ENCODE measurements at places on chromosomes 2 and 18.

GRCh38 chr2:189150033-189150432 is 29.5 kb downstream of the COL5A2 start:
- no peak for DNase-seq

- DNase-seq = no peak
Observed at GRCh38 chr2:172772633-172773032, 37.0 kb downstream of the RAPGEF4 start.

- no peak for DNase-seq
Observed at GRCh38 chr2:3667151-3667631, 9.2 kb downstream of the ALLC start.

DNA sequence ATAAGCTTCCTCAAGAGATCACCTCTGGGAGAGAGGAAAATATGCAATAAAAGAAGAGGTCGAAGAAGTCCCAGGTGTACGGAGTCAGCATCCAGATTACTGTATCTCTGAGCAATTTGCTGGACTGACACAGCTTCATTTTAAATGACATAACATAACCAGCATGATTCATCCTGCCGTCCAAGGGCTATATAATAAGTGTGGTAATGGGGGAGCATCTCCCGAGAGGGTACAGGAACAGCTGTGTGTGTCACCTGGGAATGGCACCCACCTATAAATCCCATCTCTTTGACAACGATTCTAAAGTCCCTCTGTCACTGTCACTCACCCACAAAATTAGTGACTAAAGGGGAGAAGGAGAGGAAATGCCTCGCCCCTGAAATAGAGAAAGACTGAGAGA is 19.3 kb upstream of the FZD7 start:
- DNase-seq = no peak

DNA sequence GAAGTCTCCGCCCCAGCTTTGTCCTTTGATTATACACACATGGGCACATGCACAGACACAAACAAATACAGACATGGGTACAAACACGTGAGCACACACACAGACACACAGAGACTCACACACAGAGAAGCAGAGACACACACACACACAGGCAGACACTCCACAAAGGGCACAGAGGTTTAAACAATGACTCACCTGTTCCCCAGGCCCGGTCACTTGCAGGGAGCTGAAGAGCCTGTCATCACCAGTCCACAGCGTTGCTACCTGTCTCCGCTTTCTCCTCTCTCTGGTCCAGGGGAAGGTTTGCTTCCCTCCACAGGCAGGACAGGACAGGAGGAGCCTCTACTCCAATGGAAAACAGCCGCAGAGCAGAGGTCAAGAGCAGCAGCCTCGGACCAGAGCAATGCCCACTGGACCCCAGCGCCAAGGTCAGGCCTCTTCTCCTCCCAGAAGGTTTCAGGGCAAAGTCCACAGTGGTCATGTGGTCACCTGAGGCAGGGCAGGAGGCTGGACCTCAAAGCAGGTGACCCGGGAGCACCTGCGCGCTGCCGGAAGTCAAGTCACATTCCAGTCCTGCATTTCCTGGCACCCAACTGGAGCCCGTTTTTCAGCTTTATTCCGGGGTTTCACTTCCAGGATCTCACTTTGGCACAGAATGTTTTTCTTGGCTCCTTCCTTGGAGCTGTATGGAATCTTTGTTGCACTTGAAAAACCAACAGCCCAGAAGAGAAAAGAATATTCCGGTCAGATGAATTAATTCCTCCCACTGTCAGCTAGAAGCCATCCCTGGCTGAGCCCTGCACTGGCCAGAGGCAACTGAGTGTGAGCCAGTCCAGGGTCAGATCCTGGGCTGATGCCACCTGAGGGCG is at the start of gene RAB17:
TSS of gene RAB17 (minus strand) at position 463 of the 869 bp plus-strand sequence. CDS start 4,580 bp downstream, outside the sequence.
- peak; percentile 40 for DNase-seq

DNA sequence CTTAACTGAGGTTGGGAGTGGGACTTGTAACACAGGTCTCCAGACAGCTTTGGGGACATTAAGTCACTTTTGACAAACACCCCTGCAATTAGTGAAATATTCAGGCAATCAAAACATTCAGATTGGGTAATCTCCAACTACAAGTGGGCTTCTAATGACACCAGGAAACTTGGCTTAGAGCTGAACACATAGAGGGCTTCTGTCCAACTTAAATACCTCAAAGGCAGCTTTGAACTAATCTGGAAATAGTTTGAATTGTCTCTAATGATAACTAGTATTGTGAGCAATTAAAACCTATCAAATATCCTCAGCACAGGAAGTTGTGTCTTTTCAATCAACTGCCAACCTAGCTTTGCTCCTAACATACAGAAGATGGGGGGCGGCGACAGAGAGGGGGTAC is 5.1 kb upstream of the ASPRV1 start:
- no peak for DNase-seq

GRCh38 chr2:73708527-73708926 is 28.6 kb downstream of the TPRKB start:
- DNase-seq = no peak

DNA sequence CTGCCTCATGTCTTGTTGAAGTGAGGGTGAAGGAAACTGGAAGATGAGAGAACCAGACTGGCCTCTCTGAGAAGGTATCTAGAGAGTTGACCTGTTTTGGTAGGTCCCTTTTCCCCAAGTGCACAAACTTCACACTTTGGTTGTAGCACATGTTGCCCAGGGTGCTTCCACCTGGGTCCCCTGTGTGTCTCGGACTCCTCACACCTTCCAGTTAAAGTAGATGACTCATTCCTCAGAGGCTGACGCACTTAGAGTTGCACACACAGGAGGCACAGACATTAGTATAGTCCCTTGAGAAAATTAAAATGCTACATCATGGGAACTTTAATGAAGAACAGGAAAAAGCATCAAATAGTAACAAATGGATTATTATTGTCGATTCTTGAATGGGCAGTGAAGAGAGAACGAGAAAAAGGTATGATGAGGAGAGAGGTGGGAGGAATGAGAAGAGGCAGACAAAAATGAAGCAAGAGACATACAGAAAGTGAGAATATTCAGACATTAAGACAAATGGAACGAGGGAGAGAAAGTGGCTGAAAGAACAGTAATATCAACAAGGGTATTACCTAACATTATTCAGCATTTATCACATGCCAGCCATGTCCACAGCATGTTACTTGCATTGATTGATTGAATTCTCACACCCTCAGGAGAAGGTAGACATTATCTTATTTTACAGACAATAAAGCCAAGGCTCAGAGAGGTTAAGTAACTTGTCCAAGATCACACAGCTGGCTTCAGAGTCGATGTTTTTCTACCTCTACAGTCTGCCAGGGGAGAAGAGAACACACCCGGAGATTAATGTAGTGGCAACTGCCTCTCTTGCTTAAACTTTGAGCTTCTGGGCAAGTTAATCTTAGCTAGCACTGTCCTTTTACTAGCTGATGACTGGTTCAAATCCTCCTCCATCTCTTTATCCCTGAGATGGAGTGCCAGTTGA is 68.6 kb downstream of the FHOD3 start:
- no peak for DNase-seq

DNA sequence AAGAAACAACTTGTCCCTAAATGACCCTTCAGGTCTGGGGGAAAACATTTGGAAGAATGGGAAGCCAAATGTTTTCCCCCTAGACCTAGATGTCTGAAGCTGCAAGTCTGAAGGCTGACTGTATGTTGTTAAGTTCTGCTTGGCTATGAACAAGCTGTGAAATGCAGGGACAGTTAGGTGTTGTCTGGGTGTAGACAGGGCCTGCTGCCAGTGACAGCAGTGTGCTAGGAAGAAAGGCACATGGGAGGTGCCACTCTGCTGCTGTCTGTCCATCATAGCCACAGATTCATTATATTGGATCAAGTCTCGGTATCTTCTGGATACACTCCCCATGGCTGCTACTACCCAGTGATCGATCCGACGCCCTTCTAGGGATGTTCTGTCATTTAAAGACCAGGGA is 265.9 kb upstream of the PXDN start:
- no peak for DNase-seq

GRCh38 chr2:169095621-169096105 is 26.3 kb downstream of the DHRS9 start:
- peak; percentile 42 for DNase-seq

- no peak for DNase-seq
Observed at GRCh38 chr2:126187668-126188067, 468.3 kb upstream of the GYPC start.

DNA sequence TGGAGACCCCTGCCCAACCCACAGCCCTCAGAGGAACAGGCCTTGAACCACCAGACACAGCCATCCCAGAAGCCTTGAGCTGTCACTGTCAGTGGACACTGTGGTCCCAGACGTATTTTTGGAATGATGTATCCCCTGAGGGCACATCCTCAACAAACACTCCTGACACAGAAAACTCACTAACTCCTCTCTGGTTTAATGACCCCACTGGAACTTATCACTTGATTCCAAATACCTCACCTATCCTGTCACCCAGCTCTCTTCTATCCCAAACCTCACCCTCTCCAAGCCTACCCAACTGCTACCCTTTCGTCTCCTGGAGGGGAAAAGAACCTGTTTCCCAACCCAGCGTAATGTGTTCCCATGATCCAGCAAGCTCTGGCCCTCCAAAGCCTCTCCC is 111.6 kb downstream of the MREG start:
- DNase-seq = no peak

DNA sequence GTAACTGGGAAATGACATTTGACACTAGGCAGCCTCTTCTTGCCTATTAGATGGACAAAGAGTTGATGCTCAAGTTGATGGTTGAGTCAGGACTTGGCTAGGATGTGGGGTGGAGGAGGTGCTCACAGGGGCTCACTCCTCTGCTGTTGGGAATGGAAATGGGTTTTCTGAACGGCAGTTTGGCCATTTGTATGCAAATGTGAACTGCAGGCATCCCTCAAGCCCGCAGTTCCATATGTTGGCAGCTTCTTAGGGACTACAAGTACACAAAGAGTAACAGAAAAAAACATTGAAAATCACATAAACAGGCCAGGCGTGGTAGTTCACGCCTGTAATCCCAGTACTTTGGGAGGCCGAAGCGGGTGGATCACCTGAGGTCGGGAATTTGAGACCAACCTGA is 80.8 kb downstream of the INPP5D start:
- DNase-seq = no peak

DNA sequence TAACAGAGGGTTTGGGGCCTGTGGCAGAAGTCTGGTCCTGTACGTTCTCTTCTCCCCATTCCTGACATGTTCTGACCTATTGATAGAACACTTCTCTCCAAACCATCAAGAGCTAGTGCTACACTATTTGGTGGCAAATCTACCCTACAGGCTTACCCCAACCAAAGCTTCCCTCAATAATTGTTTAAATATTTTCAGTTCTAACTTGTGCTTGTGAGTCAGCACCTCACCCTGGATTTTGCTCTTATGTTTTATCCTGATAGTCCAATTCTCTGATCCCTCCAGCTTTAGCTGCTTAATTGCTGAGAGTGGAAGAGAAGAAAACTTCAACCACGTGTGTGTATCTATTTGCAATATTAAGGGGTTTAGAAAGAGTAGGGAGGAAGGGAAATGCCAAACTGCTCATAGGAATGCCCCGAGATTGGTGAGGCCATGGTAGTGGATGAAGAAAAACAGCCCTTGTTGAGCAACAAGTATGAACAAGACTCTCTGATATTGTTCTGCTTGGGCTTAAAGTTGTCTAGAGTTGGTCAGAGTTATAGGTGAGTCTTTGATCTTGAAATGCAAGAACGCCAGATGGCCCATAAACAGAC is 67.8 kb upstream of the PARD3B start:
- DNase-seq = no peak

GRCh38 chr2:218474527-218474926 is 55.6 kb downstream of the VIL1 start:
- DNase-seq = no peak

GRCh38 chr2:106956879-106957278 is 70.9 kb upstream of the ST6GAL2 start:
- no peak for DNase-seq

DNA sequence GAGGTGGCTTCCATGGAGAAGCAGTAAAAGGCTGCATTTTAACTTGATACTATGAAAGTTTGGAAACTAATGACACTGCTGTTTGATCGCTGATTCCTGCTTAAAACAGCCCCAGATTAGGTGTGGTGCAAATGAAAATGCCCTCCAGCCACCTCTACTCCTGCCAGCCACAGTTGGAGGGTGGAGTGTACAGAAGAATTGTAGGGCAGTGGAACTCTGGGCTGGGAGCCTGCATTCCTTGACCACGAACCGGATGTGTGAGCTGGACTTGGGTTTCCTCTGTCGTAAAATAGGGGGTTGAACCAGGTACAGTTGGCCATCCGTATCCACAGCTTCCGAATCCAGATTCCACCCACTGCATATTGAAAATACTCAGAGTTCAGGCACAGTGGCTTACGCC is 84.6 kb upstream of the RFX8 start:
- DNase-seq = no peak

DNA sequence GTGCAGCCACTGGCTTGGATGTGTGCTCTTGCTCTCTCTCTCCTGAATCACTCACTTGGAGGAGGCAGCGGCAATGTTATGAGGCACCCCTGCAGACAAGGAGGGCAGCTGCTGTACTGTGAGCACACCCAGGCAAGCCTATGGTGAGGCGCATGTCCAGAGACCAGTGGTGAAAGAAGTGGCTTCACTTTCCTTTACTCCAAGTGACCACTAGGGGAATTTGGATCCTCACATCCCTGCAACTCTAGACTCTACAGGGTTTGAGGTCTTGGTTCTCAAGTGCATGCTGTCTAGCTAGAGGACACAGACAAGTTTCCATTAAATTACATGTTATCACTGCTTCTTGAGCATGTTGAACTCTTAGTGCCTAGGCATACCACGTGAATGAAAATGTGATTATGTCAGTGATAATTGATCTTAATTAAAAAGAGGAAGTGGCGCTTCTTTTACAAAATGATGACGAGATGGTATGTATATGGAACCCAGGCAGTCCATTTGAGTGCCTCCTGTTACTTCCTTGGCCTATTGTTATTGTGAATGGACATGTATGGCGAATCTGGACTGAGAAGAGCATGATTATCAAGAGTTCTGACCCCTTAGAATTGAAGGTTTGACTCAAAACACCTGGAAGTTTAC is 181.0 kb upstream of the CDH2 start:
- DNase-seq = peak; percentile 1

DNA sequence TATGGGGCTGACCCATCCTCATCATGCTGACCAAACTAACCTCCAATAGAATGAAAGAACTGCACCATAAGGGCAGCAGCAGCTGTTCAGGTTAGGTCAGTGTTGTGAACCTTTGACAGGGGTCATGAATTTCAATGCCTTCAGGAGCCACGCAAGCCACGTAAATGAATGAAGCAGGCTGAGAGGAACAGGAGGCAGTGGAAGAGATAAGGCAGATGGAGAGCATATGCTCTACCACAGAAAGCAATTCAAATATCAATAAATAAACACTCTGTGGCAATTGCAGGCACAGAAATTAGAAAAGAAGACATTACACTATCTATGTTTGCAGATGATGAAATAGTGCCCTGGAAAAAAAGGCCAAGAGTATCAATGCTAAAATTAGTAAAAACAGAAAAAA is 56.3 kb downstream of the SCG2 start:
- no peak for DNase-seq

DNA sequence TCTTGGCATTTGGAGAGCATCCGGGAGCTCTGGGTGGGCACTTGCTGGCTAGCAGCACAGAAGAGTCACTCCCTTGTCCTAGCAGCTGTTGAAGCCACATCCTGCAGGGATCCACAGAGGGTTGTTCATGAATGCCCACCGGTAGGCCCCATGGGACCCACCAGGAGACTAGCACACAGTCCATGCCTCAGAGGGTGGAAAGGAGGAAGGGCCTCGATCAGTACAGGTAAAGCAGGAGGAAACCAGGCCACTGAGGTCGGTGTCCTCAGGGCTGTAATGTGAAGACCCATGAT is 205.8 kb downstream of the SEPTIN10 start:
- no peak for DNase-seq

GRCh38 chr2:19738707-19739106 is 163.1 kb downstream of the TTC32 start:
- DNase-seq = no peak

GRCh38 chr2:8378016-8378810 is 303.6 kb upstream of the ID2 start:
- DNase-seq = no peak

All from H54 (cell line).